ENCODE measurements at places on chromosomes 7 and 10.

DNA sequence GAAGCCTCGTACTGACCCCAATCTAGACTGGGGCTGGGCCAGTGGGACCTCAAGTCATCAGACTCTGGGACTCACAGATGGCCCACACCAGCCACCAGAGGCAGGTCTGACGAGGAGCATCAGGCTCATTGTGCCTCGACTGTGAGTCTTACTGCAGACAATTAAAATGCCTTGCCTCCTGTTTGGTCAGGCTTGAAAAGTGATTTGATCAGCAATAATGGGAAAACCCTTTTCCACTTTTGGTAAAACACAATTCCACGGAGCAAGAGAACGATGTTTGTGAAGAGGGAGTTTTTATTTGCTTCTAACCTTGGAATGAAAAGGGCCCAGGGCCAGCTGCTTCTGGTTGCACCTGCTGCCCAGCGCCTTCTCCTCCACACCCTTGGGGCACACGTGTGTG, 43.9 kb downstream of the C10orf143 start:
- DNase-seq = no peak

- no peak for DNase-seq
Measured at GRCh38 chr7:34718867-34719266, 60.8 kb downstream of the NPSR1 start.

- no peak for DNase-seq
Measured at GRCh38 chr7:98346515-98347069, 54.3 kb downstream of the BAIAP2L1 start.

GRCh38 chr7:151061213-151062110, 2.1 kb downstream of the SLC4A2 start:
- no peak for DNase-seq

GRCh38 chr7:135111379-135111778, 36.5 kb upstream of the TMEM140 start:
- no peak for DNase-seq

DNA sequence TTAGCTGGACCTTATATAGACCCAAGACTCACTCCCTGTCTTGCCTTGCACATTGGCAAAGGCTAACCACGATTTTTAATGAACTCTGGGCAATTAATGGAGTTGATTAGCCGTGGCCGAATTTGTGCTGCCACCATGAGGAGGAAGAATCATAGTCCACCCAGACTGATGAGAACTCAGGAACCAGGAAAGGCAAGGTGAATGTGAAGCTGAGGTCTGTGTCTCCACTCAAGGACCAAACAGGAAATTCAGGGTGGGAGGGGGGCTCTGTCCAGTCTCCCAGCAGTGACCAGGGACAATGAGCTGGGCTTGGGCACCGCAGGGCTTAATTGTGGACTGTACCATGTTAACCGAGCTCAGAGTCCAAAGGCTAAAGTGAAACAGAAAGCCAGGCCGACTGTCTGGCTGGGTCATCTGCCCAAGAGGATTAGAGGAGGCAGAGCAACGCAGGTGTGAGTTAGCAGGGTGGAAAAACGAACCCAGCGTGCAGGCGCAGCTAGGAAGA, 127.0 kb upstream of the JCAD start:
- no peak for DNase-seq

GRCh38 chr10:19546224-19546623, 270.0 kb upstream of the PLXDC2 start:
- no peak for DNase-seq

Data from GOT3 (cell line).